ENCODE measurements at places on chromosomes 4 and X.

DNA sequence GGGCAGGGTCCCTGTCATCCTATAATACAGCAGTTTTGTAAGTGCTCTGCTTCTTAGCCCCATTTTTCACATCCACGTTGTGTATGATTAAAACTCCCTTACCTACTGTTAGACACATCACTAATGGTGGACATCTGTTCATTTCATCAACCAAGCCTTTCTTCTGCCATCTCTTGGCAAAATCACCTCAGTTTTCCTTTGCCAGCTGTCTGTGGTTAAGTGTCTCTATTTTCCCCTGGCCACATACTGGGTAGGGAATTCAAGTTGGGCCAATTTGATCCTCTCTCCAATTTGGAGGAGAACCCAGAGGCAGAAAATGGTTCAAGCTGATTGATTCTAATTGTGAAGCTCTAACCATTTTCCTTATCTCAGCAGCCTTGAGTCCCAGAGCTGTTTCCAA lies 436.1 kb downstream of the PCDH7 start:
- no peak for DNase-seq

- DNase-seq = no peak
These were observed 41.8 kb downstream of the CLCN3 start for GRCh38 chr4:169662206-169662605.

DNA sequence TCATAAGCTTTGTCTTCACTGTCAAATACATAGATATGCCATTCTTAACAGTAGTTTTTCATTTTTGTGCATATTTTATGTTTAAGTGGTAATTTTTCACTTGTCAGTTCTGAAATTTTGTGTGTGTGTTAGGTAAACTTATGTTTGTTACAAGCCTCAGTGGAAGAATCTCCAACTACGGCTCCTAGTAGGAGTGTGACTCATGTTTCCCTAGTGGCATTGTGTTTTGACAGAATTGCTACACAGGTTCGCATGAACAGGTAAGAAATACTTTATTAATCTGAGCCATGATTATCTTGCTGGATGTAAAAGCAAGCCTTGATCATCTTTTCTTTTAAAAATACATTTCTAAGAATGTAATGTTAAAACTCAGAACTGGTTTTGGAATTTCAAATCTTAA lies 94.4 kb downstream of the BLTP1 start:
- no peak for DNase-seq

- DNase-seq = no peak
These were observed 2.6 kb upstream of the SLC6A8 start for GRCh38 chrX:153685156-153685536.

- DNase-seq = no peak
These were observed 497 bp downstream of the HPGD start for GRCh38 chr4:174521800-174522182.

- no peak for DNase-seq
These were observed 118.7 kb upstream of the AP1S2 start for GRCh38 chrX:15973299-15973698.

DNA sequence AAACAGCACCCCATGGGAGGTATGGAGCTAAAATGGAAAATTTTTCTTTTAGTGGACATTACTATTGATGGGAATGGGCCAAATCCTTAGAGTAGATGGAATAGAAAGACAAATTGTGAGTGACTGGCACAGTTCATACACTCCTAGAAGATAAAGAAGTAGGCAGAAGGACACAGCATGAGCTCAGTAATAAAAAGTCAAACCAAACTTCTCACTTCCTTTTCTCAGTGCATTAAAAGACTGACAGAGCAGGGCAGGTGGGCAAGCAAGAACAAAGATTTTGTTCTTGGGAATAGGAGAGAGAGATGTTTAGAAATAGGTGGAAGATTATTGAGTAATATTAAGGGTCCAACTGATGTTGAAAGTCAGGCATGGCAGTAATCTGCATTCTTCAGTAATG lies 132.5 kb downstream of the ATP10D start:
- DNase-seq = no peak

- DNase-seq = no peak
These were observed 132.4 kb upstream of the USP9X start for GRCh38 chrX:40952855-40953254.

- no peak for DNase-seq
These were observed 76.0 kb downstream of the PJA1 start for GRCh38 chrX:69089203-69089602.

DNA sequence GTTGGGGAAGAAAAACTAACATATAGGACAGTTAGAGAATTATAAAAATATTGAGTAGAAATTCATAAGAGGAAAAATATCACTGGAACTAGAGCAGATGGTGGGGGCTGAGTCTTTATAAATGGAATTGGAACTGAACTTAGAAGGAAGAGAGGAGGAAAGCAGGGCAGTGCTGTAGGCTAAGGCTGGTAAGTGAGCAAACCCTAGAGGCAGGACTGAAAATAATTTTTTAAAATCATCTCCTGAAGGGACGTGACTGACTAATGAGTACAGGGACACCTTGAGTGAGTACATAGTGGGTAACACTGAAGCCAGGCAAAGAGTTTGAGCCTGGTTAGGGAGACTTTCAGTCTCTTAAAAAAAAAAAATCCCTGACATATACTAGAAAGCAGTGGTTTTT lies 63.3 kb downstream of the GALNT7 start:
- DNase-seq = no peak

DNA sequence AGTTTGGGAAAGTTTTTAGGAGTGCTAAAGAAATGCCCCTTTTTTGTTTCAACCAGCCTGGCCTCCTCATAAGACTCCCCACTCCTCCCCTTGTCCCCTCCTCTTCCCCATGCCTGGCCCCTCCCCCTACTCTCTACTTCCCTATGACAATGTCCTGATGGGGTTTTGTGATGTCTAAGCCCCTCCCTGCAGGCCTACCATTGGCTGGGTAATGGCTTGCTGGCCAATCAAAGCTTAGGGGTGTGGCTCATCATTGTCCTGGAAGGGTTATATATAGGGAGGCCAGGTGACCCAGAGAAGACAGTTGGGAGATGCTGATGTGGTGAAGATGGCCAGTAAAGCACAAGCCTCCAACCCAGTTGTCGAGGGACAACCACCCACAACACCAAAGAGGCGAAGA lies 48.2 kb upstream of the PASD1 start:
- DNase-seq = no peak

Data from stimulated activated CD4-positive, alpha-beta T cell treated with anti-CD3 and anti-CD28 coated beads, Interleukin-15, amount 100 ng/mL, for 1 hour (primary cell).